ENCODE measurements at places on chromosomes 7 and 10. TPM values are rescaled to one million over a fixed set of nuclear protein-coding genes. Genes with fewer than 3 reads are reported as not detected.

EBLN1 gene
- total RNA-seq: not detected

CYP3A7 gene
- not detected for total RNA-seq

POM121C gene
- total RNA-seq: 18.9 TPM

TCF7L2 gene
- 3.7 TPM for total RNA-seq

C10orf53 gene
- total RNA-seq: not detected

ANKRD30A gene
- total RNA-seq: not detected

ENKUR gene
- total RNA-seq: 0.07 TPM

MYO3A gene
- not detected for total RNA-seq

SLC35G1 gene
- 2.9 TPM for total RNA-seq
